Calu3 (cell line): ENCODE measurements at places on chromosomes 1 and 21.

- no peak for DNase-seq
Observed at GRCh38 chr1:189538271-189538670, 939.4 kb downstream of the BRINP3 start.

GRCh38 chr1:9321480-9321849 is 28.8 kb downstream of the SPSB1 start:
- DNase-seq = no peak

- DNase-seq = no peak
Observed at GRCh38 chr1:66335859-66336640, 197.9 kb upstream of the SGIP1 start.

- no peak for DNase-seq
Observed at GRCh38 chr1:9376886-9377333, 84.2 kb downstream of the SPSB1 start.

DNA sequence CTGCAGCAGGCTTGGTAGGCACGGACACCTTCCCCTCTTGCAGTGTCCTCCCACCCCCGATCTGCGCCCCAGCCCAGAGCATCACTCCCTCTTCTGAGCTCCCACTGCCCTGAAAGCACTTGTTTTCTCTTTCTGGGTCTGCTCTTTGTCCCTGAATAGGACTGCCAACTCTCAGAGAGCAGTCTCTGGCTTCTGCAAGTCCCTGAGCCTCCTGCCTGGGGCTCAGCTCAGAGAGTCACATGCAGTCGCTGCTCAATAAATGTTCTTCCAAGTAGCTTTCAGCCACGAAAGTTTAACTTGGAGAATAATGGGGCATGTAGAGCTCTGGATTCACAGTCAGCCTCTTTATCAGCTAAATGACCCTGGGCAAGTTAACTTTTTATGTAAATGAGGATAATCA is 205.6 kb downstream of the HIVEP3 start:
- no peak for DNase-seq

GRCh38 chr1:32201011-32201855 is 838 bp downstream of the CCDC28B start:
- peak; percentile 57 for DNase-seq

DNA sequence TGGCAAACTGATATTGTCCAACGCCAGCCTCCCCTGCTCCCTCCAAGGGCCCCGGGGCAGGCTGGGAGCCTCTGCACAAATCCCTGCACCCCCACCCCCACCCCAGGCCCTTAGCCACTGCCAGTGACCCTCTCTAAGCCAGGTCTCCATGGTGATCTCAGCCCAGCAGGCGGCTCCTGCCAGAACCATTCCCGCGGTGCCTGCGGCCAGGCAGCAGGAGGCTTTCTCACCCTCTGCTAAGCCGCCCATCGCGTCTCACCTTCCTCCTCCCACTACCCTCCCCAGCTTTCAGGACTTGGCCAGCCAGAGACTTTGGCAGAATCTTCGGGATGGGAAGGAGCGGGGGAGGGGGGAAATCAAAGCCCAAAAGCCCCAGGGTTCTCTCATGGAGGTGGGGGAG is 46.8 kb upstream of the WASF2 start:
- no peak for DNase-seq

GRCh38 chr1:162233937-162234336 is 142.7 kb downstream of the SPATA46 start:
- no peak for DNase-seq

GRCh38 chr1:245419461-245419978 is 264.7 kb downstream of the KIF26B start:
- no peak for DNase-seq

- DNase-seq = peak; percentile 22
Observed at GRCh38 chr1:111754984-111755330, 744 bp upstream of the DDX20 start.

DNA sequence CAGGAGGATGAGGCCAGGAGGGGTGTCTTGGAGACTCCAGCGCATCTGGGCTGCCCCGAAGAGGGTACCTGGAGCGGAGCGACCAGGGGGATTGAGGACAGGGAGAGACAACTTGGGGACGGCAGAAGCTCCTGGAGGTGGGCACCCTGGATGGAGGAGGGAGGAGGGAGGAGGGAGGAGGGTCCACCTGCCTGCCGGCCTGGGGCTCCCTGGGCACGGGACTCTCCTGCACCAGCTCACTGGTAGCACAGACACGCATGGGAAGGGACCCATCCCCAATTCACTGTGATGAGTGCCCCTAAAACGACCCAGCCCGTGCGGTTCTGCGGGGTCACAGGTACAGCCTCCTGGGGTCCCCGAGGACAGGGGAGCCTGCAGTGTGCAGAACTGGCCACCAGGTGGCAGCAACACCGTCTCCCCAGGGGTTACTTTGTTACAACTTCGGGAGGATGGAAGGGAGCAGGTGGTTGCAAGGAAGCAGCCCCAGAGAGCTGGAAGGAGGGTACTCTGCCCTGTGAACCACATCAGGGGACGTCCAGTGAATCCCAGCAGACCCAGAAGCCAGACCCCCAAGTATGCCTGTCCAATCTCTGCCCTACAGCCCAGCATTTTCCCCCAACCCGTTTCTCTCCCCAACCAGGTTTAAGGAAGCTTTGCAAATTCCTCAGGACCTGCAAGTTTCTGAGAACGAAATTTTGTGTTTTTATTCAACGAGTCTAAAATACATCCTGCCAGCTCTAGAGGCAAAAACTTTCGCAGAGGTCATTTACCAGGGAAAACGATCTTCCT is 482.4 kb downstream of the NPHP4 start:
- peak; percentile 67 for DNase-seq

DNA sequence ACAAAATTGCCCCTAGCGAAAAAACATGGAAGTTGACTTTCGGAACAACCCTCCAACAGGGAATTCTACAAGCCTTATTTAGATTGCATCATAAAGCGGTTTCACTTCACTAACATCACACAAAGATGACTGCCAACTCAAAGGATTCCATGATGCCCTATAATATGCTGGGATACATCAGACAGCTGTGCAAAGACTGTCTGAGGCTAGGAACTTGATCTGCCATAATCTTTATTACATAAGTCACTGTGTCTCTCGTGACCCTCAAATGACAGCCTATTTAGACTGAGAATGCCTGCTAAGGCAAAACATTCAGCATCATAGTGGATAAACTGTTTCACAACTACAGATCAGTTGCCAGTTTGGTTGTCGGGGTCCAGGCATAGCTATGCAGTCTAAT is 23.8 kb downstream of the FH start:
- DNase-seq = no peak

DNA sequence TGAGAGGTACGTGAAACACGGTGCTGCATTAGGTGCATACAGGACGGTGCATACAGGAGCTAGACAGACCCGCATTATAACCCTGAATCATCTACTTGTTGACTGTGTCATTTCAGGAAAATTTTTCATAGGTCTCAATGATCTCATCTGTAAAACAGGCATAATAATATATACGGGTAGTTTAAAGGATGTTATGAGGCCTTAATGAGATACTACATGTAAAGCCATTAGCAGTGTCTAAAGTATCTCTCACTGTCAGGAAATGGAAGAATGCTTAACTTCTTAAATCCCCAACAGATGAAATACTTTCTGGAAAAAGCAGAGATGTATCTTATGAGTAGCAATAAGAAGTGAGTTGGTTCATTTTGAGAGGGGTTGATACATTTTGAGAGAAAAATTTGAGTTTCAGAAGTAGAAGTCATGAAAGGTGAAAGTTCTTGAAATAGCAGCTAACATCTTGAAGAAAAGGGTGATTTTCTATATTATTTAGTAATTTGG is 669.6 kb downstream of the PTPRC start:
- no peak for DNase-seq

- DNase-seq = no peak
Observed at GRCh38 chr1:41689139-41689538, 204.7 kb upstream of the EDN2 start.

DNA sequence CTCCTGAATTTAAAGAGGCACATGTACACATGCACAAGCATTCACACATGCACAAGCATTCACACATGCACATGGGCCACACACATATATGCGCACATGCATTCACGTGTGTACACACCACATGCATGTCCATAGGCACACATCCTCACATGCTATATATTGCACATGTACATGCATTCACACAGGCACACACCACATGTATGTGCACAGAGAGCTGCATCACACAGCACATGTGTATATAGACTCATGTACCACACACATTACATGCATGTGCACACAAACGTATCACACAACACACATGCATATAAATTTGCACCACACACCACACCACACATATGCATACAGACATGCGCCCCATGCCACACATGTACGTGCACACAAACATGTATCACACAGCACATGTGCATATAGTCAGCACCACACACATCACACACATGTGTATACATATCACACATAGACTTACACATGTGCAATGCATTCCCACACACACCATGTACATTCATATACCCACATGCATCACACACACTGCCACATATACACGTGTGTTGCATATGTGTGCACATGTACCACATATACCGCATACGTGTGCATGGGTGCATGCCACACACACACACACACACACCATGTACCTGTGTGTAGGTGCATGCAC is 54.6 kb upstream of the COL18A1 start:
- DNase-seq = no peak

DNA sequence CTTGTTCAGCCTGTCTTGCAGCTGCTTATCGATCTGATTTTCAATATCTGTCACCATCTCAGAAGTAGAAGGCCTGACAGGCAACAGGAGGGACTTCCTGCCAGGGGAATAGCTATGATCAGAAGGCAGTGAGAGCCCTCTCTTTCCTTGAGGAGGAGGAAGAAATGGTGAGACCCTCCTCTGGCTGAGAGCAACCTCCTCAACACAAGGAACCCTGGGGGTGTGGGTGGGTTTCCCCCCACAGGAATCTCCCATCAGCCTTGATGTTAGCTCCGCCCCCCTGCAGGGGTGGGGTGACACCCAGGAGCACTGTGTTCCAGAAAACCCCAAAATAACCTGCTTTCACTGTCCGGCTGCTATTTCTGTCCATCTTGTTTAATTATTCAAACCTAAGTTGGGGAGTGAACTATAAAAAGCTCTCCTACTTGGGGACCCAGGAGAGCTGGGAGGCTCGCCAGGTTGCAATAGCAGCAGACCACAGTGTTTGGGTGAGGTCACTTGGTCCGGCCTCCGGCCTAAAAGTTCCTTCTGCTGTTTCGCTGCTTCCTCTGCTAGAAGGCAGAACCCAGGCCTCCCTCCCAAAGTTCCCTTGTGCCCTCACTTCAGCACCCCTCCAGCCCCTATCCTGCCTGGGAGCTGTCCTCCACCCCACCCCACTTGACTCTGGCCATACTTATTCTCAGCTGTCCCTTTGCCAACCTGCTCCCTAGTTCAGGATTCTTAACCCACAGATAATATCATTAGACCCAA is 7.8 kb upstream of the MEF2D start:
- peak; percentile 14 for DNase-seq

- DNase-seq = no peak
Observed at GRCh38 chr21:35658242-35658641, 402.1 kb downstream of the SETD4 start.

DNA sequence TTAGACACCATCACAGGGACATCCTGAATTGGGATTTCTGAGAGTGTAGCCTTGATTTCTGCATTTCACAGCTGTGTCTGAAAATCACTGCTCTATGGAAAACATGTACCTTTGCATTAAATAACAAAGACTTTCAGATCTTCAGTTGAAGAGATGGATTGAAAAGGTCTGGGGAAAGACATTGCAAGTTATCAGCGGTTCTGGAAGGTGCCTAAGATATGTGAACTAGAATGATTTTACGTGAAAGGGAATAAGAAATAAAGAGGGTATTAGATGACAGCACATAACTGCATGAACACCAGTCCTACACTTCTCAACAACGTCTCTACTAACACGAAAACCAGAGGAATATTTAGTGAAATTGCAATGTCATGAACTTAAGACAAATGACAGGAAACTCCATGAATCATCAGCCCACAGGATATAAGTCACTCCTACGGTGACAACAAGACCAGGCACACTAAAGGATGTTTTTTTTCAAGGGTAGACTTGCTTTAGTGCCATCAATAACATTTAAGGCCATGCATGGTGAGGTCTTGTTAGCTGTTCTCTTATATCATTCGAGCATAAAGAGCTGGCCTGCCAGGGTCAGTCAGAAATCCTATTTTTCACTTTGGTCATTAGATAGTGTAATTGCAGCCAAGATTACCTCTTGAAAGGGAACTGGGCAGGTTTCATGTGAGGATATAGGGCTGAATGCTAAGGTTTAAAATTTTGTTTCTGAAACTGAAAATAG is 283.1 kb downstream of the GRIK1 start:
- no peak for DNase-seq

GRCh38 chr1:172898866-172899265 is 151.9 kb downstream of the TNFSF18 start:
- no peak for DNase-seq

DNA sequence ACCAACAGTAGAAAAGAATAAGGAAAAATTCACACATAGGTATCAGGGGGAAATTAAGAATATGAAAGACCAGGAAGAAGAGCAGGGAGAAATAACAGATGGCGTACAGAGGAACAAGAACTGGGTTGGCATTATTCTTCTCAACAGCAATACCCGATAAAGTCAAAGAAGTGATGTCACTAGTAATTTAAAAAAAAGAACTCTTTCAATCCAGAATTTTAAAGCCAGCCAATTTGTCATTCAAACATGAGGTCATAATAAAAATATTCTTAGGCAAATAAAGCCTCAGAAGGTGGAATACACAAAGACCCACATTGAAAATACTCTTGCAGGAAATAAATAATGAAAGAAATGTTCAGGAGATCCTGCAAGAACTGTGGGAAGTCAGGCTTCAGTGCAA is 8.8 kb downstream of the NCMAP start:
- no peak for DNase-seq

GRCh38 chr1:238582816-238583215 is 692.1 kb upstream of the ZP4 start:
- no peak for DNase-seq

- no peak for DNase-seq
Observed at GRCh38 chr1:162342452-162342983, 34.1 kb downstream of the SPATA46 start.

- DNase-seq = no peak
Observed at GRCh38 chr1:224435318-224435763, 744 bp upstream of the WDR26 start.

DNA sequence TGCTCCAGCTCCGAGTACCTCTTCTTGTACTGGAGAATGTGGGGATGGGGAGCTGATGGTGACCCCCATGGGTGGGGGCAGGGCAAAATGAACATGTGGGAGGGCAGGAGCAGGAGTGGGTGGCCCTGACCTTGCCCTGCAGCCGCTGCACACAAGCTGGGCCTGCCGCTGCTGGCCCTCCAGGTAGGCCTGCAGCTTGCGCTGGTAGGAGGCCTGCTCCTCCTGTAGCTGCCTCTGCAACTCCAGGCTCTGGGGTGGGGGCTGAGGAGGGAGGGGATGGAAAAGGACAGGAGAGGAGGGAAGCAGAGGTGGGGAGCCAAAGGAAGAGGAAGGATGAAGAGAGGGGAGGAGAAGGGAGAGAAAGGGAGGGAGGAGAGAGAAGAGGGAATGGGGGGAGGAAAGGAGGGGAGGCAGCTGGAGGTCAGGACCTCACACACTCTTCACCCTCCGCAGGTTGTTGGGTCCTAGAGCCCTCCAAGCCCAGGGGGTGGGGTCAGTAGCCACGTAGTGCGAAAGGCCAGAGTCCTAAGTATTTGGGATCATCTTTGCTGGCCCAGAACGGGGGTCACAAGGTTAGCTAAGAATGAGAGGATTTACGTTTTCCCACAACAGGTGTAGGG is 22.9 kb downstream of the RNU1-1 start:
- DNase-seq = no peak
